Pulmonary artery endothelial cell (primary cell): ENCODE measurements at places on chromosomes 3 and 15. TPM values are rescaled to one million over a fixed set of nuclear protein-coding genes. Genes with fewer than 3 reads are reported as not detected.

- DNase-seq = no peak
Measured at GRCh38 chr15:48109856-48110531, 10.8 kb upstream of the SLC24A5 start.

DNA sequence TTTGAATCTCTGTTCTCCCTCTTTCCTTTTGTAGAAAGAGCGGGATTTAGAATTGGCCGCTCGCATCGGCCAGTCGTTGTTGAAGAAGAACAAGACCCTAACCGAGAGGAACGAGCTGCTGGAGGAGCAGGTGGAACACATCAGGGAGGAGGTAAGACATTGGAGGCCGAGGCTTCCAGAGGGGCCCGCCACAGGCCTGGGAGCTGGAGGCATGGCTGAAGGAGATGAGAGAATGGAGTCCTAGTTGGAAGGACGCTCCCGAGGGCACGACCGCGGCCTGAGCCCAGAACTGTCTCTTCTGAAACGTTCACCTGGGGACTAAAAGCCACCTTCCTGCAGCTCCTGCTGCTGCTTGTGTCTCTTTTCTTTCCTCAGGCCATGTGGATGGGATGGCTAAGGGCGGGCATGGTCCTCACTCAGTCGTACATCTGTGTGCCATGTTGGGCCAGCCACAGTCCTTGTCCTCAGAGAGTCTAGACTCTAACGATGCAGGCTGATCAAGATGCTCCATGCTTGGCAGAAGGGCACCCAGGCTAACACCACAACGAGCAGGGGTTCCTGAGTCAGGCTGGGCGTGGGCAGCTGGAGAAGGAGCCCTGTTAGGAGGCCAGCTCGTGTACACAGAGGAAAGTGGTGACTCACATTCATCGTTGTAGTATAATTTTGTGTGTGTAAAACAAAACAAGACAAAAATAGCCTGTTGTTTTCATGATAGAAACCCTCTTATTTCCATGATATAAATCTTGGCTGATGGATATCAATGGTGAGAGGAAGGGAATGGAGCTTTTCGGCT is 81.1 kb downstream of the CCK start:
- peak; percentile 43 for DNase-seq

GRCh38 chr15:92407916-92408315 is 14.2 kb downstream of the ST8SIA2 start:
- no peak for DNase-seq

DNA sequence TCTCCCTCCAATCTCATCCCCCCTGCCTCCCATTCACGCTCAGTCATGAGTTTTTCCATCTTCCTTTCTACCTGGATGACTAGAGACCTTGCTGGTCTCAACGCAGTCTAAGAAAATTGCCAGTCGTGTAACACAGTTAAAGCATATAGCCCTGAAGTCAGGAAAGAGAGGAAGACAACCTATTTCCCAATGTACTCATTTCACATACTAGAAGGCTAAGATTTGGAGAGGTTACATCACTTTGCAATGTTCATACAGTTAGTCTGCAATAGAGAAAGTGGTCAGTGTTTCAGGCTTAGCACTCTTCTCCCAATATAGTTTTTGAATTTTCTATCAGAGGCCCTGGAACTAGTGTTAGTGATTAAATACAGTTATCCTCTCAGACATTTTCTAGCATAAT is 278.6 kb downstream of the EDEM1 start:
- DNase-seq = no peak

DNA sequence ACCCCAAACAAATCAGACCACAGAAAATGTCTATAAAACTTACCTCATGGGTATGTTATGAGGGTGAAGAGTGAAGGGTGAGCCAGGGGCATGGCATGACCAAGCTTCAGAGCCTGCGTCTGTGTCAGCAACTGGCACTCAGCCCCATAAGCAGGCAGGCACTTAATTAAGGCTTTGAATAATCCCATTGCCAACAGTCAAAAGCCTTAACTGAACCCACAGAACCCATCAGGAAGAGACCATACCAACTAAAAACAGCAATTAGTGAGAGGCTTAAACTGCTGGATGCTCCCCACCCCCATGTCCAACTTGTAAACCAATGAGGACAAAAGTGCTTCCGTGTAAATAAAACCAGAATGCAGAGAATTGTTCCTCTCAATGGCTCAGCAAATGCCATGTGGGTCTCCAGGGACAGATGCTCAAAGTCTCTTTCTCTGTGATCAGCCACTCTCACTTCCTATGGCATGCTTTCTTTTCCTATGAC is 126.0 kb downstream of the MYLK start:
- no peak for DNase-seq

DNA sequence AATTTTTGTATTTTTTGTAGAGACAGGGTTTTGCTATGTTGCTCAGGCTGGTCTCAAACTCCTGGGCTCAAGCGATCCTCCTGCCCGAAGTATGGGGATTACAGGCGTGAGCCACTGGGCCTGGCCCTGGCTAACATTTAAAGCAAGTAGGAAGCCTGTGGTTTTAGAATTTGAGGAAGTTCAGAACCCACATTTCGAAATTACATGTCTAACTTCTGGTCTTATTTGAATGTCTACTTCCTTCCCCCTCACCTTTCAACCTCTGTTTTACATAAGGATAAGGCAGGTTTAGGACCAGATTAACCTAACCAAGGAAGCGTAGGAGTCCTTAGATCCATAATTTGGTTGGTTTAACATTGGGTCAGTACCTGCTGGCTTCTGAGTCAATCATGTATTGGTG is 120.5 kb upstream of the PROK2 start:
- DNase-seq = no peak

DNA sequence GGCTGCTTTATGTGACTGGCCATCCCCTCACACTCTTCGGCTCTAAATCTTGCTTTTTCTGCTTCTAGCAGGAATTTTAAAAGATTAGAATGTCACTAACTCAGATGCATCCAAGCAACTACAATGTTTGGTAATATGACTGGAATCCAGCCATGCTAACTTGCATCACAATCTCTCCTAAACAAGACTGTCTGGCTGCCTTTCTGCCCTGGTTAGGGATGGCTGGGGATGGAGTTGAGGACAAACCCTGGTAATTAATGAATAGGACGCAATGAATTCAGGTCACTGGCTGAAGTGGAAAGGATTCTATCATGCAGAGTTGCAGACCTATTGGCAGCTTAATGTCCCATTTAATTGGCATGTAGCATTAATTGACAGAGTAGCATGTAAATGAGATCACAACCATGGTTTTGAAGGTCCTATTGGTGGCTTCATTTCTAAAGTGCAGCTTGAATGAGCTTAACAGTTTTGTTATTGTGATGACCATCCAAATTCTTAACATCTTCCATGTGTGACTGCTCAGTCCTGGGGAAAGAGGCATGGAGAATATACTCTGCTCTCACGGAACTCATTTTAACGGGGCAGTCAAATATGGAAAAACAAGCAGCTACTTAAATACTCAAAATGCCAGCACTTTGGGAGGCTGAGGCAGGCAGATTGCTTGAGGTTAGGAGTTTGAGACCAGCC is 21.7 kb downstream of the NMNAT3 start:
- no peak for DNase-seq

DNA sequence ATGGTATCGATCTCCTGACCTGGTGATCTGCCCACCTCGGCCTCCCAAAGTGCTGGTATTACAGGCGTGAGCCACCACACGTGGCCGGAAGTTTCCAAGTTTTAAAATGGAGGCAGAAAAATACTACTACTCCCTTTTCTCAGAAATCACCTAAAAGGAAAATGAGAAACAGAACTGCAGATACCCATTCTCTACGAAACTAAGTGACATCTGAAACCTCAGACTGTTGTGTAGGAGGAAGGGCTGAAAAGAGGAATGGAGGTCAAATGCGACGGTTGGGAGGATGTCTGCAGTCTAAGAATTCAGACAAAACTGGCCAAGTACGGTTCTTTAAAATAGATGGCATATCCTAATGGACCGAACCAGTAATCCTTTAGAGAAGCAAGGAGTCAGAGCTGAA is 24.1 kb downstream of the WDR48 start:
- no peak for DNase-seq

DNA sequence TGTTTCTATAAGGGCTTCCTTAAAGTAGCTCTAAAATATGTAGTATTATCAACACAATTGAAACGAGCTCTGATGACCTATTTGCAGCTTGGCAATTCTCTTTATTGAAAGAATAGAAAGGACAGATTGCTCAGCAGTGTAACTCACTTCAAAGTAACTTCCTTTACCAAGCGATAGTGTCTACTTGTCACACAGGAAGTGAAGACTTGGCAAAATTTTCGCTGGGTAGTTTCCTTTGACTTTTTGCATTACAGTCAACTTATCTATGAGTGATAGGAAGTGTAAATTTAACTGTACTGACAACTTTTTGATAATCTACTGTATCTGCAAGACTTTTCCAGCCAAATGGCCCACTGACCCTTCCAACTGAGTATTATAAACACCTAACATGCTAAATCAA is 22.8 kb downstream of the SLC9A9 start:
- DNase-seq = no peak

DNA sequence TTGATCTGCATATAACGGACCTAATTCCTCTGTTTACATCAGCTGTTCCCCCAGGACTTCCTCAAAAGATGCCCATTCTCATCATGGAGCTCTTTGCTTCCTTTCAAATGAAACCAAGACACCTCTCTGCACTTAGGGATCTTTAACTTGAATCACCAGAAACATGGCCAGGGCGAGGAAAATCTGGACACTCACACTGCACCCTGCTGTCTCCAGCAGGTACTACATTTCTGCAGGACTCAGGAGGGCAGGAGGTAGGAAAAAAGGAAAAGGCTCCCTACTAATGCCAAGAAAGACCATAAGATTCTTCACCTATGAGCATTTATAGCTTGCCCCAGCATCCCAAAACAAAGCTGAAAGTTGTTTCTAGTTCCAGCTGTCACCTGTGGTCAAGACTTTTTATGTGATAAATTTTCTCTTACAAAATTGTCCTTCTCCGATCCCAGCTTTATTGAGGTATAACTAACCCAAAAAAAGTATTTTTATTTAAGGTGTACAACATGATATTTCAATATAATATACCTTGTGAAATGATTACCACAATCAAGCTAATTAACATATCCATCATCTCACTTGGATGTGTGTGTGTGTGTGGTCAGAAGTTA is 87.3 kb upstream of the C15orf61 start:
- peak; percentile 15 for DNase-seq

- peak; percentile 35 for DNase-seq
Measured at GRCh38 chr3:32614956-32615355, 44.3 kb upstream of the DYNC1LI1 start.

DNA sequence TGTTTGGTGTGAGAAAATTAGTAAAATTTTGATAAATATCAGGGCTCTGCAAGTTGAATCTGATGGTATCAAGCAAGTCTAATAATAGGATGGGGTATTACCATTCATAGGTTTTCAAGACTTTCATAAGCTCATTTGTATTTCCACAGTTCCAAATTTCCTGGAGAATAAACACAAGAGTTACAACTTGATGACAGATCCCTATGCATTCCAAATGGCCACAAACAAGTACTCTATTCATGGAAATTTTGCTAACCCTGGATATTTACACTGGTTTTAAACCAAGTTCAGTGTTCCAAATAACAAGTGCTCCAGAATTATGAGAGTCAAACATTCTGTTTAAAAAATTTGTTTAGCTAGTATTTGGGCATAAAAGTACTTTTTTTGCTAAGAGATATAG is 75.0 kb upstream of the CNTN6 start:
- DNase-seq = no peak

- peak; percentile 58 for DNase-seq
Measured at GRCh38 chr3:172467170-172467824, 19.0 kb upstream of the GHSR start.

- DNase-seq = no peak
Measured at GRCh38 chr3:159724627-159725026, 264.0 kb upstream of the IL12A start.

DNA sequence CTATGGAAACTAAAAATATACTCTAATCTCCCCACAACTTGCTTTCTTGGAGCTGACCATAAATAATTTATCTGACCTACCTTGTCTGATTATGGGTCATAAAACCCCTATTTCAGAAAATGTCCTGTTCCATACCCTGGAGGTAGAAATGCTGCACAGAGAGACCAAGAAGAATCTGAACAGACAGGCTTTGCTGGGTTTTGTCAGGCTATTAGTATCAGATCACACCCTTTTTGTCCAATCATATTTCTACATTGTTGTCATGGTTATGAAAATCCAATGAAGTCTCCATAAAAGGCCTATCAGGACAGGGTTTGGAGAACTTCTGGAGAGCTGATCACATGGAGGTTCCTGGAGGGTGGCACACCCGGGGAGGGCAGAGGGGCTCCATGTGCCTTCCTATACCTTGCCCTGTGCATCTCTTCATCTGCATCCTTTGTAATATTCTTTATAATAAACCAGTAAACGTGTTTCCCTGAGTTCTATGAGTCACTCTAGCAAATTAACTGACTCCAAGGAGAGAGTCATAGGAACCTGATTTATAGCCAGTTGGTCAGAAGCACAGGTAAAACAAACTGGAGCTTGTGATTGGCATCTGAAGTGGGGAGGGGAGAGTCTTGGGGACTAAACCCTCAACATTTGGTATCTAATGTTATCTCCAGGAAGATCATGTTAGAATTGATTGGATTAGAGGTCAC is 58.1 kb downstream of the NGLY1 start:
- DNase-seq = no peak

DNA sequence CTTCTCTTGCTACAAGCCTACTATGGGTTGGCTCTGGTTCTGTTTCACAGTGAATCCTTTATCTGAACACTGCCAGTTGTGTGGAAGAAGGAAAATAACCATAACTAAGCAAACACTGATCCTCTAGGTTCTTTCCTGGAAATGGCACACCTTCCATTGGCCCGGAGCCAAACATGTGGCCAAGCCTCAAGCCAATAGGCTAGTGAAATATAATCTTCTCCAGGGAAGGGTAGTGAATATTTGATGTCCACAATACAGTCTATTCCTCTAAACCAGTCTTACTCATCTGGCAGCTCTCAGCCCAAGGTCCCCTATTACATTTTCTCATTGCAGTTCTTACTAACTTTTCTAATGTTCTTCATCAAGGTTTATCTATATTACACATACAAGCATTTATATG is 921.3 kb downstream of the TUSC7 start:
- DNase-seq = no peak

Gene CFAP92
- 0.04 and 0.07 TPM in 2 replicates for total RNA-seq

Gene MRPL3
- total RNA-seq = 116 and 119 TPM in 2 replicates

Gene DCP1A
- 13.7 and 14.3 TPM in 2 replicates for total RNA-seq

Gene C15orf62
- 0.53 and 0.63 TPM in 2 replicates for total RNA-seq

Gene RHOV
- 0.07 TPM in 1 of 2 replicates, not detected in the other for total RNA-seq

Gene PRR23C
- not detected in 2 replicates for total RNA-seq
